ENCODE measurements at places on chromosomes 4 and X.

GRCh38 chrX:27132862-27133261, 330.3 kb downstream of the PPP4R3C start:
- DNase-seq: no peak

DNA sequence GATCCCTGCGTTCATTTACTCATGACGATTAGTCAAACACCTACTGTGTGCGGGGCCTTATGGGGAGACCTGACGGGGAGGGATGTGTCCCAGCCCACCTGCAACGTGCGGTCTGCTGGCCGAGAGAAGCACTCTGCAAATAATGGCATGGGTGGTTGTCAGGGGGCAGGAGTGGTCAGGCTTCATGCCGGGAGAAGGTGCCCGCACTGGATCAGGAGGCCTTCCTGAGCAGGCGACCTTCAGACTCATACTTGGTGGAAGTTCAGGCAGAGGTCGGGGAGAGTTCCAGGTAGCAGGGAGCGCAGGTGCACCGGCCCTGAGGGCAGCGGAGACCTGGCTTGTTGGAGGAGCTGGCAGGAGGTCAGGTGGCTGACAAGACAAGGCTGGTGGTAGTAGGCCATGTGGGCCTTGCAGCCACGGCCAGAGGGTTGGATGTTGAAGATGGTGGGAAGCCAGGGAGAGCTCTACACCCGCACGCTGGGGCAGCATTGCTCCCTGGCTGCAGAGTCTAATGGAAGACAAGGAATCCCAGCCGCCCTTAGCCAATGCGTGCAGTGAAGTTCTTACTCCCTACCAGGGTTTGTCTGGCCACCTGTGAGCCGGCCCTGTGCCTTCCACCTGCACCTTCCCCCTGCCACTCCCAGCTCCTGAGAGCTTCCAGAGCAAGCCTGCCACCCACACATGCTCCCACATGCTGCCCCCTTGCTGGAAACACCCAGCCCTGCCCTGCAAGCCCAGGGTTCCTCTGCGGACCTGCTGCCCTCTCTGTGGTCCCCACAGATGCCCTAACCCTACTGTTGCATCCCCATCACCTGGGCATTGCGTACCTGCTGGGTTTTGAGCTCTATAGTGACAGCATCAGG, 97.3 kb downstream of the PSAPL1 start:
- no peak for DNase-seq

DNA sequence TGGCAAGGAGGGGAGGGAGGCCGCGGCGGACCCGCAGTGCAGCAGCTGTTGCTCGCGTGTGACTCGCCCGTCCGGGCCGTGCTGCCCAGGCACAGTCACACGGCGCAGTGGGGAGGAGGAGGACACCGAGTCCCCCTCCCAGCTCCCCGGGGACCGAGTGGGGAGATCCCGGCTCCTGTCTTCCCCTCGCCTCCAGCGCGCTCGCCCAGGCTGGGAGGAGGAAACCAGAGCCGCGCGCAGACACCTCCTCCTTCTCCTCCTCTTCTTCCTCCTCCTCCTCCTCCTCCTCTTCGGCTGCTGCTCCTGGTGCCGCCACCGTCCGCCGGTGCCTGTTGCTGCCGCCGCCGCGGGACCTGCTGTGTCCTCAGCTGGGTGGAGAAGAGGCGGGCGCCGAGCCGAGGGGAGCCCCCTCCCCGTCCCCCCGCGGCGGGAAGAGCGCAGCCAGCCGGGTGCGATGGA, at the start of gene TBC1D1:
Gene TBC1D1 (plus strand): TSS at position 284 of the 459 bp plus-strand sequence. CDS start 11,012 bp downstream, outside the sequence.
- DNase-seq: no peak

DNA sequence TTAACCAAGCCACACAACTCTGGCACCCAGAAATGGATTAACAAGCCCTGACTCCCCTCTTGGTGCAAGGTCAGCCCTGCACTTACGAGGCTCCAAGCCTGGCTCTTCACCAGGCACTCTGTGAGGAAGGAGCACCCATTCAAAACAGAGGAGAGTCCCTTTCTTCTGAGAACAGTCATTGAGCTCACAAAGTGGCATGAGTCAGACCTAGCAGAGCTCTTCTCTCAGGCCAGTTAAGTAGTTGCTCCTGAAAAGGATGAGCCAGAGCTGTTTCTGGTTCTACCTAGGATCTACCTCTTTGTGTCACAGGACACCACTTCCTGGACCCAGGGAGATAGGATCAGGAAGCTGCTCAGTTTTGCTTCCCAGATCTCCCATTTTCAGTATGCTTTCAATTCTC, 48.2 kb downstream of the EVC2 start:
- no peak for DNase-seq

DNA sequence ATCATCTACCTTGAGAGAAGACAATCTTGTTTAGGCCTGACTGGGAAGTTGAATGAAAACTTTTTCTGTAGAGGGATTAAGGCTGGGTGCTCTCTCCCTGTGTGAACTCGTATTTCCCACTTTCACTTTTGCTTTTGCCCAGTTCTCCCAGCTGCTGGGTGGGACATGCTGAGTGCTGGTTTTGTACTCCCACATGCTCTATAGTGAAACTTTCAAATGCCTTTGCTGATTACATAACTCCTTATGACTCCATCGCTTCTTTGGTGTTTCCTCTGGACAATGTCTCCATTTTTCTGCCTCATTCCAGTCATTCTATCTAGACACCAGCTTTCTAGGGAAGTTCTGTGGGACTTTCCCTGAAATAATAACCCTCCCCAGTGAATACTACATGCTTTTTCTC, 100.5 kb downstream of the CLNK start:
- DNase-seq: peak; percentile 83

DNA sequence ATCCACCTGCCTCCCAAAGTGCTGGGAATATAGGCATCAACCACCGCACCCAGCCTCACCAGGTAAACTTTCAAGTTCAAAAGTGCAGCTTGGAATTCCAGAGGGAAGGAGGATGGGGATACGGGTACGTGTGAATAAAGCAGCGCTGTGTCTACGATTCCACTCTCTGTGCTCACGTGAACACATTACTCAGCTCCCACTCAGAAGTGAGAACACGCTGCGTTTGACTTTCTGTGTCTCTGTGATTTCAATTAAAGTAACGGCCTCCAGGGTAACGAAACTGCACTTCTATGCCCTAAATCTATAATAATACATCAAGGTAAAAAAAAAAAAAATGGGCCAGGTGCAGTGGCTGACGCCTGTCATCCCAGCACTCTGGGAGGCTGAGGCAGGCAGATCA, 8.4 kb upstream of the ASMT start:
- no peak for DNase-seq

GRCh38 chr4:80989921-80990544, 40.5 kb upstream of the BMP3 start:
- DNase-seq: peak; percentile 45

GRCh38 chr4:133960975-133961374, 240.6 kb downstream of the PABPC4L start:
- no peak for DNase-seq

GRCh38 chrX:76987381-76987780, 459.8 kb upstream of the FGF16 start:
- DNase-seq: no peak

DNA sequence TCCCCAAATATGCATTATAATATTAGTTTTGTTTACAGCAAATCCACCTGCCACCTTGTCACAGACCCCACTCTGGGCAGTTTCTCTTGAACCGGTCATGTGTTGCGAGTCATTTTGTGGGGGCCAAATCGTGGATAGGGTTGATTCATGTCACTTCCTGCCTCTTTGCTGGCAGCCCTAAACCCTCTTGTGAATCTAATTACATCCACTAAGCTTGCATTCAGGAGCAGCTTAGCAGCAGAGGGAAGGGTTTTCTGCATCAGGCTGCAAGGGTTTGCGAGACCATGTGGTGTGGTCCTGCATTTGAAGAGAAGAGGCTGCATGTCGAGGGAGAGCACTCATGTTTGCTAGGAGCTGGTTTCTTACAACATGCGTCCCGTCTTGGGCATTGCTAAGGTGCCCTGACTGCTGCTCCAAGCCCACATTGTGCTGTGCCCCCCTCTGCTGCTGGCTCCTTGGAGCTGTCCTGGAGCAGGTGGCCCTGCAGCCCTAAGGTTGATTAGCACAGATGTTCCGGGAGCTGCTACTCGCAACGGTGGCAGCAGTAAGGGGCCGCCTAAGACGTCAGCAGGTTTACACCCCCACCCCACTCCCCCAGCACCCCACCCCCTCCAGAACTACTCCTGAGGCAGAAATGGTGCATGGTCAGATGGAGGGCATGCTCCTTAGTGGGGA, 88.9 kb upstream of the CLDN34 start:
- DNase-seq: no peak

DNA sequence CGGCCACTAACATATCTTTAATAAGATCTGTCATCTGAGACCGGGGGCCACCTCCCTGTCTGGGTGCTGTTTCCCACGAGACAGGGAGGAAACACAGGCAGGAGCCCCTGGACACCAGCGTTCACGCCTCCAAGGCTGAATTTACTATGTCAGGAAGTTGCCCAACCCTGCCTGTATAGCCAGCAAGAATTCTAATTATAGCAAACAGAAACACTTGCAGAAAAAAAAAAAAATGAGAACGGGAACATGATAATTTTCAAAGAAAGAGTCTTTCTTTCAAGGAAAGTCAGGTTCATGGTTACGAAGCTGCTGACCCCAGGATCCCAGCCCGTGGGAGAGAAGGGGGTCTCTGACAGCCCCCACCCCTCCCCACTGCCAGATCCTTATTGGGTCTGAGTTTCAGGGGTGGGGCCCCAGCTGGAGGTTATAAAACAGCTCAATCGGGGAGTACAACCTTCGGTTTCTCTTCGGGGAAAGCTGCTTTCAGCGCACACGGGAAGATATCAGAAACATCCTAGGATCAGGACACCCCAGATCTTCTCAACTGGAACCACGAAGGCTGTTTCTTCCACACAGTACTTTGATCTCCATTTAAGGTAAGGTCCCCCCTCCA, at the start of gene IL3RA:
Gene IL3RA (plus strand): TSS at position 455 of the 613 bp plus-strand sequence. CDS start 4,981 bp downstream, outside the sequence.
- DNase-seq: no peak

DNA sequence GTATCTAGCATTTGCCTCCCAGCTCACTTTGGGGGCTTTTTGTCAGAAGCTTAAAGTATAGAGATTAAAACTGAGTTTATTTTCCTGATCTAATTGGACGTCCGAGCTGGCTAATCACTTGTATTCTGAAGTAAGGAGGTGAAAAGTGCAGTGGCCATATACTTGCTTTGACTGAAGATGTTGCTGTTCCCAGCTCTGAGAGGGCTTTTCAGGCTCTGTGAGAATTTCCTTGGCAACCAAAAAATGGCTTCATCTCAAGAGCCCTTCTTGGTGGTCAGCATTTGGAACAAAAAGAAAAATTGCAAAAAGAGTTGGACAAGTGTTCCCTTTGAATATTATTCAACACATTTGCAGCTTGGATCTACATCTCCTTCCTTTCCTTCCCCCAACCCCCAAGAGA, 67.0 kb downstream of the SLC4A4 start:
- no peak for DNase-seq

- DNase-seq: no peak
Measured at GRCh38 chrX:136588036-136588435, 56.0 kb downstream of the VGLL1 start.

DNA sequence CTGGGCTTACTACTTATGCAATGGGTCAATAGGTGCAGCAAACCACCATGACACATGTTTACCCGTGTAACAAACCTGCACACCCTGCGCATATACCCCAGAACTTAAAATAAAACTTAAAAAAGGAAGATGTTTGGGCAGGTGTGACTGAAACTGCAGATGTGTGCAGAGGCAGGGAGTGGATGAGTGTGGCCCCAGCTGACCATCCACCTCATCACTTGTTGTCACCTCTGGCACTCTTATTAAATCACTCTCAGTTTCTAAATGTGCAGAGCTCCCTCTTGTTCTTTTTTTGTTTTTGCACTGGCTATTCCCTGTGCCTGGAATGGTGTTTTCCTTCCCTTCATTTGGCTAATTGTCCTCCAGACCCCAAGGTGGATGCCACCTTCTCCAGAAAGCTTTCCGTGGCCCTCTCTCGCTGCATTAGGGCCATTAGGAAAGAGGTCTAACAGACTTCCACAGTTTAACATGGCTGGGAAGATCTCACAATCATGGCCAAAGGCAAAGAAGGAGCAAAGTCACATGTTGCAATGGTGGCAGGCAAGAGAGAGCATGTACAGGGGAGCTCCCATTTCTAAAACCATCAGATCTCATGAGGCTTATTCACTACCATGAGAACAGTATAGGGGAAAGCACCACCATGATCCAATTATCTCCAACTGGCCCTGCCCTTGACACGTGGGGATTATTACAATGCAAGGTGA, 58.5 kb downstream of the SLC2A9 start:
- DNase-seq: no peak

- no peak for DNase-seq
Measured at GRCh38 chrX:70253377-70254062, 6.5 kb downstream of the P2RY4 start.

- DNase-seq: no peak
Measured at GRCh38 chr4:42237451-42237850, 85.0 kb upstream of the BEND4 start.

DNA sequence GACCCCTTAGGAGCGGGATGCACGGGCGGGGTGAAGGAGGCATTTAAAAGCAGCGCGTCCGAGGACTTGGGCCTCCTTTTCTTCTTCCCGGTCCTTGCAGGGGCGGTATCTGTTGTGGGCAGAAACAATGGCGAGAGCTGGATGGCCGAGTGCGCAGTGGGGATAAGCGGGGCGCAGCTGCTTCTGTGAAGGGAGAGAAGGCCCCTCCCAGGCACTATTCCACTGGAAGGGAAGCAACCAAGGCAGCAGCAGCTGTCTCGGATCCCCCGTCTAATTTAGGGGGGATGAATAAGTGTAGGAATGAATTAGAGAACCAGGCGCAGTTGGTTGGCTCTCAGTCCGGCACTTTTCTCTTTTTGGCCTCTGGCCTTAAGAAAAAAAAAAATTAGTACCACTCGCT, 995 bp downstream of the SMARCA5 start:
- no peak for DNase-seq

GRCh38 chr4:85932500-85933290, 427.2 kb downstream of the MAPK10 start:
- no peak for DNase-seq

- no peak for DNase-seq
Measured at GRCh38 chr4:174672276-174672675, 150.0 kb upstream of the HPGD start.

GRCh38 chrX:53584891-53585290, 101.6 kb downstream of the HUWE1 start:
- DNase-seq: no peak

- no peak for DNase-seq
Measured at GRCh38 chrX:103517246-103517645, 2.0 kb downstream of the RAB40A start.

- no peak for DNase-seq
Measured at GRCh38 chr4:109319156-109319555, 16.7 kb upstream of the COL25A1 start.

GRCh38 chrX:661154-661553, 30.6 kb downstream of the SHOX start:
- DNase-seq: no peak

DNA sequence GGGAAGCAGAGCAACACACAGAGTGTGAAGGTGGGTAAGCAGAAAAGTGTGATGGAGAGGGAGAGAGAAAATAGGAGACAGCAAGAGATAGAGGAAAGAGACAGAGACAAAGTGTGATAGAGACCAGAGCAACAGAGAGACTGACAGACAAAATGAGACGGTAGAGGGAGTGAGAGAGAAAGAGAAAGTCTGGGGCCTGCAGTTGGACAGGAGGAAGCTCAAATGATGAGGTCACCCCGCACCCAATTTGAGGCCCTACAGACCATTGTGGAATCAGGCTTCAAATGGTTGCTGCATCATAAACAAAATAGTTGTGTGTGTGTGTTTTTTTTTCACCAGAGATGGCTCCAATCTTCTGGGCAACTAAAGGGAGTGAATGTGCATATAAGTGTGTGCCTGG, 48.0 kb upstream of the ARHGAP36 start:
- no peak for DNase-seq
